Left colon (tissue), 2 donors: ENCODE measurements at places on chromosomes 6 and 20.

DNA sequence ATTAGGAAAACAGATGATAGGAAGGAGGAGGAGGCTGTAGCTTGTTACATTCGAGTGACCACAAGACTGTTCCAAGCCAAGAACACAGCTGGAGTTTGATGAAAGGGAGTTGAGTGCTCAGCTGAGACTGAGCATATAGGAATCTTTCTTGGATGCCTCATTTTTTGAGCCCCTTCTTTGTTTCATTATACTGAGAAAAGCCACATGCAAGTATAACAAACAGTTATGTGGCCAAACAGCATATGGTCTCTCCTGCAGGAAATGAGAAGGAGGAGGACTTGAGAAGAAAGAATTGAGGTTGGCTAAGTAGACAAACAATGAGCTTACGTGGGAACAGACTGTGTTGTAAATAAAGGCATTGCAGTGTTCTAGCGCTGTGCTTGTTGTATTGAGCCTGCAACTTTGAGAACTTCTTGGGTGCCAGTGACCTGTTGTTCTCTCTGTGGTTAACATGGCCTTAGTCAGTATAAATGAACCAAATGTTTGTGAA, 78.3 kb downstream of the AKAP7 start:
- no peak for DNase-seq

DNA sequence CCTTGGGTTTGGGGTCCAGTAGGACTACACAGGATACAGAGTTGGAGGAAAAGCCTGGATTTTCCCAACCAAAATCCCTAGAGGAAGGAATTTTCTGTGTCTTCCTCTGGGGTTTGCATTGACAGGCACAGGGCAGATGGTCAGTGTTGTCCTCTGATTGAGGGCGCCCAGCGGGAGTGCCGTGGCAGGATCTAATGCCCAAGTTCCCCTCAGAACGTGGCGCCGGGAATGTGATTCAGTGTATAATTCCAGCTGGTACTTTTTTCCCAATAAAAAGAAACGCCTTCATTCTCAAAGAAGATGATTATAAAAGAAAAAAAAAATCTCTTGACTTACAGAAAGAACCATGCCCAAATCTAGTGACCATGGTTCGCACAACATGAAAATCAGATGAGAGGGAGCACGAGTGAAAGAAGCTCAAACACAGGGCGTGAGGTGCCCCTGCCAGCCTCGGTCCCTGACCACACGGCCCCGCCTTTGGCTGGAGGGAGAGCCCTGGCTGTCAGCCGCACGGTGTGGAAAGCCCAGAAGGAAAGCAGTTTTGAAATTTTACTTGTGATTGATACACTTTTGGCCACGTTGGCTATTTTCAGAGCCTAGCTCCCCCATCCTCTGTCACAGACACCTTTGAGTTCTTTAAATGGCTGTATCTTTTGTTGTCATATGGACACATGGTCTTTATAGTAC, 31.6 kb downstream of the VEGFA start:
- no peak for DNase-seq

- no peak for DNase-seq
Observed at GRCh38 chr6:128284128-128284527, 236.3 kb downstream of the PTPRK start.

DNA sequence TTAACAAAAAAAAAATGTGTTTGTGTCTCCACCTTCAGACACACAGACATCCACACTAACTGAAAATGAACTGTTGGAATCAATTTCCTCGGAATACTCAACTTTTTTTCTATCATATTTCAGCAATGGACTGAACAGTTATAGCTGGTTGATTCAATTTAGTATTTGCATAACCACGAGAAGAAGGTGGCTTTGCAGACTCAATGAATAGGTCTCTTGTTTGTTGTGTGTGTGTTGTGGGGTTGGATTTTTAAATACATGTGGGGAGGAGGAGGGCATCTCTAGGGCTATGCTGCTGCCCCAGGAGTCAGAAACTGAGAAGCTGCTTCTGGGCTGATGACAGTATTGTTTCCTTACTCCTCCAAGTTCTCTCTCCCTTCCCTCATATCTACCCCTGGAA, 28.7 kb downstream of the TFAP2A start:
- no peak for DNase-seq

DNA sequence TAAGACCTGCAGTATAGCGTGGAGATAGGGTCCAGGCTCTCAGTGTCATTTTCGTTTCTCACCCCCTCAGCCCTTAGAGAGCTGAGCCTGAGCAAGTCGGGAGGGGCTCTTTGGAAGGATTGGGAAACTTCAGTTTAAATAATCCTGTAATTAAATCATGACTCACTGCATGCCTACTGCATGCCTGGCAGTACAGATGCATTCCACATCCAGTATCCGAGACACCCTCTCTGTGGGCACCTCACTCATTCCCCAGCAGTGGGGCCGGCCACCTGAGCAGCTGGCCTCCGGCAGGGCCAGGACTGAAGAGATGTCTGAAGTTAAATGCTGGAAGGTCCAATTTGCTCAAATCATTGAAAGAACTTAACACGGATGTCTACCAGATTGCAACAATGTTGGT, 316.6 kb downstream of the THBS2 start:
- no peak for DNase-seq

DNA sequence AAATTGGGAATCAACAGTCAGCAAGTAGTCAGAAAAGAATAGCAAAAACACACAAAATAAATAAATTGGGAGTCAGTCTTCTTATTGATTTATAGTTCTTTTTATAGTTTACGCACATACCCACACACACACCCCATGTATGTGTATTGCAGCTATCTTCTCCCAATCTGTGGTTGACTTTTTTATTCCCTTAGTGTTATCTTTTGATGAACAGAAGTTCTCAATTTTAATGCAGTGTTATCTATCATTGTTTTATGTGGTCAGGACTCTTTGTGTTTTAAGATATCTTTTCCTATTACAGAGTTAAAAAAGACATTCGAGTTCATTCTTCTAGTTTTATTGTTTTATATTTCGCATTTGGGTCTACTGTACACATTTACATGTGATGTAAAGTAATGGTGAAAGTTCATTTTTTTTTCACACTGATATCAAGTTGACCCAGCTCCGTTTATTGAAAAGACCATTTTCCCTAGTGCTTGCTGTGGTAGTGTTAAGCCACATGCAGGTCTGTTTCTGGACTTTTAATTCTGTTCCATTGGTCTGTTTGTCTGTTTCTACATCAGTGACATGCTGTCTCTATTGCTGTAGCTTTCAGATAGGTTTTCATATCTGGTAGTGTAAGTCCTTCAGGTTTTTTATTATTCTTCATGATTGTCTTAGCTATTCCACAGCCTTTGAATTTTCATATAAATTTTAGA, 78.4 kb downstream of the ZFAND3 start:
- DNase-seq: no peak
